ENCODE measurements at places on chromosomes 16 and 17. TPM values are rescaled to one million over a fixed set of nuclear protein-coding genes. Genes with fewer than 3 reads are reported as not detected.

Gene ODAD4
- 4.0 TPM for total RNA-seq

GRCh38 chr17:63967953-63968352 lies 4.8 kb downstream of the SCN4A start:
- no peak for ATAC-seq

GRCh38 chr17:32258383-32259140 lies 7.1 kb upstream of the RHBDL3 start:
- peak; percentile 72 for ATAC-seq

DNA sequence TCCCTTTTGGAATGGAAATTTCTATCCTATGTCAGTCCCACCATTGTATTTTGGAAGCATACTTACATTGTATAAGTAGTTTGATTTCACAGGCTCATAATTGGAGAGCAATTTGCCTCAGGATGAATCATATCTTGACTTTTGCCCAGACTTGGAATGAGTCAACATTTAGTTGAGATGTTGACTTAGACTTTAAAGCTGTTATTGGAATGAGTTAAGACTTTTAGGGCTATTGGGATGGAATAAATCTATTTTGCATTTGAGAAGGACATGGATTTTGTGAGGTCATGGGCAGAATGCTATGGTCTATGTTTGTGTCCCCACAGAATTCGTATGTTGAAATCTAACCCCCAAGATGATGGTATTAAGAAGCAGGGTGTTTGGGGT lies 12.2 kb upstream of the ZNF594 start:
- no peak for ATAC-seq

GRCh38 chr17:38898291-38898679 lies 27.1 kb upstream of the LASP1NB start:
- ATAC-seq = no peak

DNA sequence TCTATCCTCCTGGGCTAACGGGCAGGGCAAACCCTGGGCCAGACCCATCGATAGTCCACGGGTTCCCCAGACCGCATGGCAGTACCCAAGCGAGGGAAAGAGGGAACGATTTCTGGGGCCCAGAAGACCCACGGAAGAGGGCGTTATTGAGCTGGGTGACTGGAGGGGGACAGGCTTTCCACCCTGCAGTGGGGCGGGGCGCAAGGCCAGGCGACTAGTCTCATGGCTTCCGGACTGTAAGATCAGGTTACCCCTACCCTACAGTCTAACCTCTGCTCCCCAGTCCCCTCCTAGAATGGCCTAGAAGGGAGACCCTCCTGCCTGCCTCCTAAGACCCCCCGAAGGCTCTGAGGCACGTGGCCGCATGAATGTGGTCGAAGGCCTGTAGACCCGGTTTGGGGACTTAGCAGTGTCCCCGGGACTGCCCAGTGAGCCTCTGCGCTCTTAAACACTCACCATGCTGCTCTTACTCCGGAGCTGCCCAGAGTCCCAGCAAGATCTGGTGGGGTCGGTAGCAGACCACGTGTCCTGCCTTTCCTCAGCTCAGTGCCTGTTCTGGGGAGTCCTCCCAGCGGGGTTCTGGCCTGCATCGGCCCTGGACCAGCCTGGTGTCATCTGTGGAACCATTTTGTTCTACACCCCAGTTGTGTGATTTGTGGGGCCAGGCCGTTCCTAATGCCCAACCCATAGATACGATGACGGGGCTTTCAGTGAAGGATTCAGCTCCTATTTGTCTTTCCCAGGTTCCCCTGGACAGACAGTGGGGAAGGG lies 13.2 kb upstream of the AURKB start:
- peak; percentile 1 for ATAC-seq

- no peak for ATAC-seq
Measured at GRCh38 chr17:1830288-1830687, 483 bp downstream of the RPA1 start.
